ENCODE measurements at places on chromosomes 12 and 14. TPM values are rescaled to one million over a fixed set of nuclear protein-coding genes. Genes with fewer than 3 reads are reported as not detected.

The INHBC gene
- total RNA-seq = 0.16 TPM

The EPS8 gene
- 1.8 TPM for total RNA-seq

The PRB2 gene
- not detected for total RNA-seq

The SMCO2 gene
- not detected for total RNA-seq

The ZC2HC1C gene
- 0.45 TPM for total RNA-seq

The PLD4 gene
- total RNA-seq = not detected
